Activated CD8-positive, alpha-beta memory T cell treated with anti-CD3 and anti-CD28 coated beads for 1 hour (primary cell): ENCODE measurements at places on chromosomes 12 and 14.

- no peak for DNase-seq
Measured at GRCh38 chr14:92922155-92922735, 705 bp upstream of the CHGA start.

GRCh38 chr12:51639361-51639760 lies 48.3 kb downstream of the SCN8A start:
- no peak for DNase-seq

GRCh38 chr12:71730936-71731335 lies 23.7 kb upstream of the RAB21 start:
- DNase-seq = no peak

DNA sequence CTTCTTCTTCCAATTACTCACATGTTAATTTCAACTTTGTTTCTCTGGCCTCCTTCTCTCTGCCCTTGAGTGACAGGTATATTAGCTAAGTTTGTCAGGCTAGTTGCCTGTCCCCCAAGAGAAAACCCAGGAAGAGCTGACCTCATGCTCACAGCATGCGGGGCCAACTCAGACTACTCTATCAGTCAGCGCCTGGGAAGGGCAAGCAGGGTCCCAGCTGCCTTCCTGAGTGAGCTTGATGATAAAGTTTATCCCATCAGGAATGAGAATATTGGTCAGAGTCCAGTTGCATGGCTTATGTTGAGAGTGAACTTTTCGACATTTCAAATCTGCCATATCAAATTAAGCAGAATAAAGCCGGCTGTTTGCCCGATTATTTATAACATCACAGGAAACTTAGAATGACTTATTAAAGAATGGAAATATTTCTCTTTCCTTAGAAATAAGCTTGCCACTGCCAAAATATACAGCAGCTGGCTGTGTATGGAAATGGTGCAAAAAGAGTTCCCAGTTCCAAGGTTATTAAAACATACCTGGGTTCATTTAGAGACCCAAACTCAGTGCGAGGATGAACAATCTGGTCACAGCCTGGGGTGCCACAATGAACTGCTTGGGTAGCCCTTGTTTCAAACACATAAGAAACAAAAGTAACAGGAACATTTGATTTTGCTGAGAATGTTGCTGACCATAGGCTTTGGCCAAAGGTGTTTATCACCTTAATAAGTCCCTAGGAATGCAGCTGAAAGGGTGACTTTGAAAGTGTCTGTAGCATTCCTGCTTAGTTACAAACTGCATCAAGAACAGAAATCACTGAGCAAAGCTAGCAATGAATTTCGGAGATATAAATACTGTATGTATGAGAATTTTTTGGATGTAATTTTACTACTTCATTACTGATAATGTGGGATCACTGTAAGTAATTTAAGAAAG lies 1553.8 kb upstream of the FLRT2 start:
- DNase-seq = no peak

- DNase-seq = no peak
Measured at GRCh38 chr14:100436745-100437406, 113.7 kb downstream of the SLC25A47 start.

DNA sequence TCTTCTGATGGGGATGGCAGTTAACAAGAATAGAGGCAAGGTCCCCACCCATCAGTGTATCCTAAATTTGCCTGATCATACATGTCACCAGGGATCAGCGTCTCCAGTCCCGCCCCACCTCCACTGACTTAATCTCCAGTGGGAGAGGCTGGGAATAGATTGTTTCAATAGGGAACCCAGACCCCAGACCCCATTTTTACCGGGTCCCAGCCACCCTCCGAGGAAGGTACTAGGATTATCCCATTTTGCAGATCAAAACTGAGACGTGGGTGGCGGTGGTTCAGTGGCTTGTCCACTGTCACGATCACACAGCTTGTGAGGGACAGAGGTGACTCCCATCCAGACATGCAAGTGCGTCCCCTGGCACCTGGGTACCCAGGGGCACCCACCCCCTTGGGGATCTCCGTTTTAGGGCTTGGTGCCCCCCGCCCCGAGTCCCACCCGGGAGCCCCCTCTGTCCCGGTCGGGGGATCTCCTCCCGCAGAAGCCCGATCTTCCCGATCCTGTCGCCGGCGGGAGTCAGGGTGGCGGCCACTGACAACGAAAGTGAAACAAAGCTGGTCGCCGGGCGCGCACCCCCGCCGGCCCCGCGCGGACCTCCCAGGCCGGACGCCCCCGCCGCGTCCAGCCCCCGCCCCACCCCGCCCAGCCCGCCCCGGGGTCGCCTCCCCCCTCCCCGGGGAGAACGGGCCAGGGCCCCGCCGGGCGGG lies 523 bp downstream of the WSB2 start:
- no peak for DNase-seq

GRCh38 chr12:52925717-52926595 lies 21.1 kb upstream of the KRT8 start:
- DNase-seq = no peak

GRCh38 chr14:97178781-97179180 lies 381.6 kb downstream of the VRK1 start:
- DNase-seq = no peak

DNA sequence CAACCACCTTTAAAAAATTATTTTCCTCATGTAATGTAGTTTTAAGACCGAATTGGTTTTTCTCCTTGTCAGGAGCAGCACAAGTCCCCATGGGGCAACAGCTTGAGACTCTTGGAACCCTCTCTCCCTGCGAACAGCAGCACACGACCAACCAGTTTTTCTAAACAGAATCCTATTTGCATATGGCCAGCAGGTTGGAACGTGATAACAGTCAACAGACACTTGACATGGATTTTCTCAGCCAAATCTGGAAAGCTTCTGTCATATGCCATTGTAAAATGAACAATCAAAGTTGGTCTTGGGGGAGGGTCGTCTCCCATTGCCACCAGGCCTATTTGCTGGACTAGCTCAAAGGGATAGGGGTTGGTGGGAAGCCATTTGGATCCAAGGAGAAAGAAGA lies 1915.0 kb upstream of the FLRT2 start:
- no peak for DNase-seq

- DNase-seq = no peak
Measured at GRCh38 chr14:99267381-99267780, 4.6 kb downstream of the BCL11B start.

- DNase-seq = no peak
Measured at GRCh38 chr12:26800858-26801257, 32.1 kb downstream of the ITPR2 start.

- no peak for DNase-seq
Measured at GRCh38 chr14:69400154-69400553, 1.7 kb downstream of the SLC39A9 start.

DNA sequence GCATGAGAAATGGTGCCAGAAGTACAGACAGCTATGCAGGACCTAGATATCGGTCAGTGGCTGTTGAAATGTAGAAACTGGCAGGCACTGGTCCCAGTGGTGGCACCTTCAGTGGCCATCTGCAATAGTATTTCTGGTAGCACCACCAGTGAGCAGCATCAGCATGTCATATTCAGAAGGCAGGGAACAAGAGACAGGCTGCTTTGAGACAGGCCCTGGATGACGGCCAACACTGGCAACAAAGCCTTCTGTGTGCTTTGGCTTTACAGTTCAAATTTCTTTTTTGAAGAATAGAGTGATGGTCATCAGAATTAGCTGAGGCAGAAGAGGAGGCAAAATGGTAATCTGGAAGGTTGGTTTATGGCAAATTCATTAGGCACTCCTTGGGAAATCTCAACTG lies 273.4 kb upstream of the SLC16A7 start:
- no peak for DNase-seq

DNA sequence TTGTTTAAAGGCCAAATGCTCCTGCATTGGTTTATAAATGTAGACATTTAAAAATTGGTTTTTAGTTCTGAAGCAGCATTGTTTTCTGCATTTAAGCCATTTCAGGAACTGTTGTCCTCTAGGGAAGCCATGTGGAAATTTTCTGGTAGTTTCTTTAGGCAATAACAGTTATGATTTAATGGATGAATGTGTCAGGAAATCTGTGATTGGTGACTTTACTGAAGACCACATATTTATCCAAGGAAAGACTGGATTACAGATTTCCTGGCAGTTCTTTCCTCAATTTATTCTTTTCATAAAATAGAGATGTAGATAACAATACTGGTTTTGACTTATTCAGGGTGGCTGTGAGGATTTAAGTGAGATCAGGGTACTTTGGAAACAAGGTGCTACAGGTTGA lies 27.6 kb downstream of the TBC1D15 start:
- no peak for DNase-seq

DNA sequence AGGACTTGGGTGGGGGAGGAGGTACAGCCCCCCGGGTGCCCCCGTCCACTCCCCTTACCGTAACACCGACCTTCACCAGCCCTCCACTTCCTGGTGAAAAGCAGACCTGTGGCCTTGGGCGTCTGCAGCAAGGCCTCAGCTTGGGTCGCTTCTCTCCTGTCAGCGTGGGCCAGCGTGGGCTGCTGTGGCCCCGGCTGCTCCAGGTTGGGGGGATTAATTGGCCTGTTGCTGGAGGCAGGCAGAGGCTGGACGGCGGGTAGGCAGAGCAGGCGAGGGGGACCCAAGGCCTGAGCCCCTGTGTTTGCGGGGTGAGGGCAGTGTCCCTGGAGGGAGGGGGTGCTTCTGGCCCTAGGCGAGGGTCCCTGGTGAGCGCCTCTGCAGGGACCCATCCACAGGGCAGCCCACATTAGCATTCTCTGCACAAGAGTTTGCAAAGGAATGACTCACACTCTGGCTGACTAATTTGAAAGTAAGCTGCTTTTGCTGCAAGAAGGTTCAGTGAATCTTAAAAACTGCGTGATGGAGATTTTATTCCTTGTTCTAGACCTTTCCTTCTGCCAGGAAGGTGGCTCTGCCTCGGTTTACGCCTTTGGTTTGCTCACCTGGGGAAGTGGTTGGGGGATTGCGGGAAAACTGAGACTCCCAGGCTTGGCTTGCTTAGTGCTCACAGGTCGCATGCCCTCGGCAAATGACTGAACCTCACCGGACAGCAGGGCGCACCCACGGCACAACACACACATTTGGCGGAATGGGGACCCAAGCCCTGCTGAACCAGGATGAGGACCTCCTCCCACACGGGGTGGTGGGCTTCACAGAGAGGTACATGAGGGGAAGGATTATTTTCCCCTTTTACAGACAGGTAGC lies 37.9 kb upstream of the DLK1 start:
- DNase-seq = no peak
